ENCODE measurements at places on chromosomes 6 and 20.

GRCh38 chr20:52668626-52669025, 303.5 kb upstream of the TSHZ2 start:
- no peak for DNase-seq

DNA sequence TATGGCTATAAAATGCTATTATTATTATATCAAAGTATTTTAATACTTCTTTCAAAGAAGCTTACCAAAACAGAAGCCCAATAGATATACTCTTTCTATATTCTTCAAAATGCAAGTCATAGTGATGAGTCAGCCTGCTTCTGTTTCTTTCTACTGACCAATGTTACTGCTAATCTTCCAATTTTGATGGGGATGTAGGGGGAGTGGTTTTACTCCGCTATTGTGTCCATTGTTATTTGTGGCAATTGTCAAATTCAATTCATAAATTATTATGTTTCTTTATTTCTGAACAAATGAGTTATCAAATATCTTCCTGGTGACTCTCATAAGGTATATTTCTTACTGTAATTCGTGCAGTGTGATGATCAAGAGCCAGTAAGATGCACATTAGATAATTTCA, 221.5 kb upstream of the DEFB112 start:
- DNase-seq, result no peak

- no peak for DNase-seq
Measured at GRCh38 chr20:36334281-36335205, 28.4 kb downstream of the DLGAP4 start.

- no peak for DNase-seq
Measured at GRCh38 chr6:109204511-109204910, 109.2 kb downstream of the CEP57L1 start.

DNA sequence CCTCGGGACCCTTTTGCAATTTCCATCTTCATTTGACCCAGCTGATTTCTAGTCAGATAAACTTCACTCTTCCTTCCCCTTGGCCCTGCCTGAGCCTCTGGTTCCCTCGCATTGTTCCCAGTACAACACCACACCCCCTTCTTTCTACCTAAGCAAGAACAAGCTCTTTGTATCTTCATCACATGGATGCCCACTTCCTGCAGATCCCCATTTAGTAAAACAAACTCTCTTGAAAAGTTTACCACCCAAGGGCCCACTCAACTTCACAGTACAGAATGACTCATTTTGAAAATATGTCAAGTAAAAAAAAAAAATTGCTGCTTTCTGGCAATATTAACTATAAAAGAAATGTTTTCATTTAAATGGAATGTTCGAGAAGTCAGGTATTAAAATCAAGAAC, 5.2 kb downstream of the FAXC start:
- no peak for DNase-seq

DNA sequence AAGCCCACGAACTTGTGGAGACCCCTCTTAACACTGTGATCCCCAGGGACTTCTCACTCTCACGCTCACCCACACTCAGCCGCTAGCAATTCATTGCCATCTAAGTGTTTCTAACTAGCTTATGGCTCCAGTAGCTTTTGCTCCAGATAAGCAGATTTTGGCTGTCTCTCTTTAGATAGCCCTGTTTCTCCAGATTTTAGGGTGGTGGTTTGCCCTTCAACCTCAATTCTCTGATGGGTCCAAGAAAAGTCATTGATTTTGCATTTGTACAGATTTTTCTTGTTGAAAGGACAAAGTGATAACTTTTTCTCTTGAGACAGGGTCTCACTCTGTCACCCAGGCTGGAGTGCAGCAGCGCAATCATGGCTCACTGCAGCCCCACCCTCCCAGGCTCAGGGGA, 41.2 kb downstream of the NR2E1 start:
- DNase-seq, result no peak

- no peak for DNase-seq
Measured at GRCh38 chr20:32527447-32528055, 57.6 kb downstream of the NOL4L start.

DNA sequence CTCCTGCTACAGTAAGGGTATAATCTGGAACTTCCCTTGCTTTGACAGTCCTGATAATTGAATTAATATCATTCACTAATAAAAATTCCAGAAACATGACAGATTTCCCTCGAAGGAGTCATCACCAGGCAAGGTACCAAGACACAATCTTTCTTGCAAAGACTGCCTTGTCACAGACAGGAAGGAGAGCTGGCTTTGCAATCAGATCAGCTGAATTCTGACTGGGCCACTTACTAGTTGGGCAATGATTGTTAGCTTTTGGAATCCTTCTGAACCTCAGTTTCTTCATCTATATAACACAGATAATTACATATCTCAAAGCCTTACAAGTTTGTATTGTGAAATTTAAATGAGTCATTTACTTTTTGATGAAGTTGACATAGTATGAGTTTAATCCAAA, 344.2 kb downstream of the RFPL4B start:
- no peak for DNase-seq

GRCh38 chr6:134199848-134200606, 117.9 kb downstream of the SGK1 start:
- DNase-seq, result no peak

DNA sequence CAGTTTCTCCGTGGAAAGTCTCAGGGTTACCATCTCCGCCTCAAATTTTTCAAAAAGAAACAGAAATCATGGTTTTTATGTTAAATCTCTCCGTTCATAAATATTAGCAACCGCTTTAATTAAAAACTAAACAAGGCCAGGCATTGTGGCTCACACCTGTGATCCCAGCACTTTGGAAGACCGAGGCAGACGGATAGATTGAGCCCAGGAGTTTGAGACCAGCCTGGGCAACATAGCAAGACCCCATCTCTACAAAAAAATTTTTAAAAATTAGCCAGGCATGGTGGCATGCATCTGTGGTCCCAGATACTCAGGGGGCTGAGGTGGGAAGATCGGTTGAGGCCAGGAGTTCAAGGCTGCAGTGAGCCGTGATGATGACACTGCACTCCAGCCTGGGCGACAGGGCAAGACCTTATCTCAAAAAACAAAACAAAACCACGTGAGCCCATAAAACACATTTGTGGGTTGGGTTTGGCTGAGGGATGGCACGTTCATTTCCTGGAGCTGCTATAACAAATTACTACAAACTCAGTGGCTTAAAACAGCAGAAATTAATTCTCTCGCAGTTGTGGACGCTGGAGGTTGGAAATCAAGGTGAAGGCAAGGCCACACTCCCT, 223.2 kb downstream of the ZNF217 start:
- no peak for DNase-seq

GRCh38 chr20:25750765-25751696, 54.4 kb upstream of the ZNF337 start:
- peak; percentile 61 for DNase-seq

DNA sequence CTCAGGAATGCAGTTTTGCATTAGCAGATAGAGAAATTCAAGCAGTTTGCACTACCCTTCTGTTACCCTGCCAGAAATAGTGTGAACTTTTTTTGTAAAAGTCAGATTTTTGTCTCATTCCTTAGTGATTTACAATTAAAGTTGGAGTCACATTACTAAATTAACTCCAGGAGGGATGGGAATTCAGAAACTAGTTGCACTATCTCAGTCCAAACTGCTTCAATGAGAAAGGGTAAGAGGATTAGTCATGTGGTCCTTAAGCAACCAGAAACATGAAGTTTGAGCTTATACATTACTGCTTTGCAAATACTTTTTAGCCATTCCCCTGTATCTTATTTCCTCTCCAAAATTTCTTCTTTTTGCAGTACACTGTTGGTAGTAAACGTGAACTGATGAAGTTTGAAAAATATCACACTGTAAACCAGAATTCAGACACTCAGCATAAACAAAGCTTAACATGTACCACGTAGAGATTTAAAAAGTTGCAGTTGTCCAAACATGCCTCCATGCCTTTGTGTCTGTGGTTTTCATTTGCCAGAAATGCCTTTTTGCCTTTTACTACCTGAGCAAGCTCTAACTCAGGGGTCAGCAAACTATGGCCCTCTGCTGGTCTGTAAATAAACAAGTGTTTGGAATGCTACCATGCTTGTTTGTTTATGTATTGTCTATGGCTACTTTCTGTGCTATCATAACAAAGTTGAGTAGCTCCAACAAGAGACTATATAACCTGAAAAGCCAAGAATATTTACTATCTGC, 49.7 kb downstream of the TP53INP2 start:
- DNase-seq, result no peak

- DNase-seq, result no peak
Measured at GRCh38 chr6:159467473-159468041, 225.5 kb downstream of the SOD2 start.

GRCh38 chr6:160912411-160912810, 79.2 kb upstream of the MAP3K4 start:
- DNase-seq, result no peak

DNA sequence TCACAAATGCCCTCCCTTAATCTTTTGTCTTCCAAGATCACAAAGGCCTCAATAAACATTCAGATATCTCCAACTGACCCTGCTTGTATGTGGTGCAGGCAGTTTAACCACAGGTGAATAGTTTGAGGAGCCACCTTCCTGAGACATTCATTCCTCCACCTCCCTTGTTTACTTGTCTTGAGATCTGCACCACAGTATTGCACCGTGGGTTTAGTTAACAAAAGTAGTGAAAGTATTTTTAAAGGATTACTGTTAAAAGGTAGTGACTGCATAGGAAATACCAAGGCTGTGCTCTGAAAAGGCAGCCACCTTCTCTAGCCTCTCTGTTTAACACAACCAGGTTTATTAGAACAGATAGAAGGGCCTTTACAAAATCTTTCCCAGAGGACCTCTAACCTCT, 46.5 kb downstream of the SESN1 start:
- no peak for DNase-seq

DNA sequence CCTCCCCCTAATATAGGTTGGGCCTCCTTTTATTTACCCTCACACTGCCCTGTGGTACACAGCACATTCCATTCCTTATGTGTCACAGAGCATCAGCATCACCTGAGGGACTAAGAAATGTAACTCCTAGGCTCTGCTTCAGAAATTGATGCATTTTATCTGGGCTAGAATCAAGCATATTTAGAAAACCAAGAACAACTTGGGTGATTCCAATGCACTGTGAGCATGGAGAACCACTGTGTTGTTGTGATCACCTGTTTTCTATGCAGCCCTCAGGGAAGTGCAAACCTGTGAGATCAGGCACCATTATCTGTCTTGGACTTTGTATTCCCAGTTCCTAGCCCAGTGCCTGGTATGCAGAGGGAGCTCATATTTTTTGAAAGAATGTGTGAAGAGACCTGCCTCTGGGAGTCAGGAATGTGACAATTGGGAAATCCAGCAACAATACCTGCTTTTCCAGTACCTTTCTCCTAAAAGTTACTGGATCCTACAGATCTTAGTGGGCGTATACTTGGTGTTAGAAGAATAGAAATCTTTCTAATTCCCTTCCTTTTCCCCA, 7.0 kb downstream of the KAT14 start:
- no peak for DNase-seq

GRCh38 chr6:2102316-2102883, 143.0 kb downstream of the GMDS start:
- DNase-seq, result no peak

DNA sequence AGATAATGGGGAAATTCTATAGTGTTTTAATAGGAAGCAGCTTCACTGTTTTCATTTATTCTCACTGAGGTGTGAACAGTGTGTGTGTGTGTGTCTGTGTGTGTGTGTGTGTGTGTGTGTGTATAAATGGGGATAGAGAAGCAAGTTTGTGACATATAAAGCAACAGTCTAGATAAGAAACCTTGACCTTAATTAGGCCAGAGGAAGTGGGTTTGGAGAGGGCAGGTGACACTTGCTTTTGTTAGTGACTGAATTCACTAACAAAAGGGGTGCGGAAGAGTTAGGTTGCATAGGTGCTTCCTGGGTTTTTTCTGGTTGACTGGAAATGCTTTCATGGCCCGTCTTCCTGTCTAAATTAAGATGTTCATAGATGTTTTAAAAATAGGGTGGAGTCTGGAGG, 515.7 kb upstream of the FLRT3 start:
- no peak for DNase-seq

GRCh38 chr20:43572891-43573290, 14.1 kb downstream of the SGK2 start:
- DNase-seq, result no peak

DNA sequence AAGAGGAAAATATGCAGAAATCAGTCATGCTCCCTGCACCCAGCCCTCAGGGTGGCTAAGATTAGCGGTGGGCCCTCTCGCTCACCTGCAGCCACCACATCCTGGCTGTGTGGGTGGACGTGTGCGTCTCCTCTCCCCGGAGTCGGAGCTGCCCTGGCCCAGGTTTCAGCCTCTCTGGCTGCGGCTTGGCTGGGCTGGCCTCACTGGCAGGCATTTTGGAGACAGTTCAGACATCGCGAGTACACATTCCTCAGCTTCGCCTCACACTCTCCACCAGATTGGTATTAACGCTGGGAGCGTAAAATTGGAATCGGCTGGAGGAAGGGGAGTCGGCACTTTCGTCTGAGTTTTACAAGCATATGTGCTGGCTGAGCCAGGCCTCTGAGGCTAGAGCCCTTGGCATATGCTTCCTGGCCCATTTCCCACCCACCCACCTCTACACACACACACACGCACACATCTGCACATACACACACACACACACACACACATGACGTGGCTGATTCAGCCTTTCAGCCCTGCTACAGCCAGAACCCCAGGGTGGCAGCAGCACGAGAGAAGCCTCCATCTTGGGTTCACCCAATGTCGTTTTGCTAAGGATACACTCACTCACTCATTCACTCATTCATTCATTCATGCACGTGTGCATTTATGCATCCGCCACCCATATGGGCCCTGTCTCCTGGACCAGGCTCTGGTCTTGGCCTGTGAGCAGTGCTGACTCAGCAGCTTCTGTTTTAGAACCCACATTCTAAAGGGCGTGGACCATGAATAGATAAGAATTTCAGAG, 42.9 kb downstream of the BCAS4 start:
- no peak for DNase-seq

GRCh38 chr6:130547723-130548122, 181.9 kb downstream of the TMEM200A start:
- no peak for DNase-seq

GRCh38 chr20:38377039-38377685, 30.9 kb downstream of the LBP start:
- DNase-seq, result no peak

DNA sequence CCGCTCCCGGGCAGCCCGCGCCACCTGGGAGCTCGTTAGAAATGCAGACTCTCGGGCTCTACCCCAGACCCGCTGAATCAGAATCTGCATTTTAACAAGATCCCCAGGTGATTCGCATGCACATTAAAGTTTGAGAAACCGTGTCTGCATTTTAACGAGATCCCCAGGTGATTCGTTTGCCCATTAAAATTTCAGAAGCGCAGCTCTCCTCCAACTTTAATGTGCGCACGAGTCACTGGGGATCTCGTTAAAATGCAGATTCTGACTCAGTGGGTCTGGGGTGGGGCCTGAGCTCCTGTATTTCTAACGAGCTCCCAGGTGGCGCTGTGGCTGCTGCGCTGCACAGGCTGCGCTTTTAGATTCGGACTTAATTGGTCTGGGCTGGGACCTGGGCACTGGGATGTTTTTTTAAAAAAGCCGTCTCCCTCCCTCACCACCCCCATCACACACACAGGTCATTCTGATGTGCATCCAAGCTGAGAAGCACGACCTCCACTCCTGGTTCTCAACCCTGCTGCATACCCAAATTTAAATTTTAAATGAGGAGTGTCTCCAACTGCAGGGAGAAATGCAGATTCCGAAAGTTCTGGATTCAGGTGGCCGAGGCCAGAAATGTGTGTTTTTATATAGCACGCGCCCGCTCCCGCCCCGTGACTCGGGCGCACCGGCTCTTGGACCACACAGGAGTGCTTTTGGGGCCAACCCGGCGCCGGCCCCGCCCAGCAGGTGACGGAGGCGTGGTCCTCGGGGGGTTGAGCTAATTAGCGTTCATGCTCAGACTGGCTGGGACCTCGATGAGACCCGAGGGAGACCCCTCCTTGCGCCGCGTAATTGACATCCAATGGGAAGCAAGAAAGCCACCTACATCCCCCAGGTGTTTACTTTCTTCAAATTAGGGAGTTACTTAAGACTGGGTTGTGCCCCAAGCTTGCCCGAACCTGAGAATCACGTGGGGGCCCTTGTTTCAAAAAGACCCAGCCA, 85.8 kb downstream of the ZFP64 start:
- no peak for DNase-seq
